ENCODE measurements at places on chromosomes 6 and 20.

- DNase-seq, result no peak
Observed at GRCh38 chr6:33259032-33259431, 12.6 kb downstream of the VPS52 start.

DNA sequence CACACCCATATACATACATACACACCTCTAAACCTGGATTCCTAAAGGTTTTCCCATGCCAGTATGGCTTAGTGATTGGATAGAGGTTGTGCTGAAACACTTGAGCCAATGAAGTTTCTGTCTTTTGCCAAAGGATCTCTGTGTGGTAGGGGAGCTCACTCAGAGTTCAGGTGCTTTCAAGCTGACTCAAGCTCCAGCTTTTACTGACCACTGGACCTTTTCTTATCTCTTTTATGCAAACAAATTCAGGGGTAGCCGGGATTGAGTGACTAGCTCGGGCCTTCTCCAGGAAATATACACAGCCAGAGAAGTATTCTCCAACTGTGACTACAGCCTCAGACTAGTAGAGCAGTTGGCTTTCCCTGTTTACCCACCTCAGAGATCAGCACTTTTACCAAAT, 21.5 kb upstream of the DSE start:
- DNase-seq, result no peak

- DNase-seq, result no peak
Observed at GRCh38 chr6:90472716-90473115, 114.2 kb downstream of the MAP3K7 start.

DNA sequence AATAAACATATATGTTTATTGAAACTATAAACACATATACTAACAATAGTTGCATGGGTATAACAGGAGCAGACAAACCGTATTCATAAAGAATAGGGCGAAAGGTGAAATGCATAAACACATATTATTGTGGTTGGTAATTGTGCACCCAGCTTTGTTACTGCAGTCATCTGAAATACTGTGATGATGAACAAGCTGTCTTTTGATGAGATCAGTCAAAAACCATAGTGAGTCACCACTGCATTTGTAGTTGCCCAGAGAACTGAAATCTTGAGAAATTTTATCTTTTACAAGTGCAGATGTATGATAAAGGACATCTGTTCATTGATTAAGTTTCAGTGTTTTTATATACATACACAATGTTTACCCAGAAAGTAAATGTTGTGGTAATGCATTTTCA, 133.7 kb downstream of the MYO6 start:
- DNase-seq, result no peak

DNA sequence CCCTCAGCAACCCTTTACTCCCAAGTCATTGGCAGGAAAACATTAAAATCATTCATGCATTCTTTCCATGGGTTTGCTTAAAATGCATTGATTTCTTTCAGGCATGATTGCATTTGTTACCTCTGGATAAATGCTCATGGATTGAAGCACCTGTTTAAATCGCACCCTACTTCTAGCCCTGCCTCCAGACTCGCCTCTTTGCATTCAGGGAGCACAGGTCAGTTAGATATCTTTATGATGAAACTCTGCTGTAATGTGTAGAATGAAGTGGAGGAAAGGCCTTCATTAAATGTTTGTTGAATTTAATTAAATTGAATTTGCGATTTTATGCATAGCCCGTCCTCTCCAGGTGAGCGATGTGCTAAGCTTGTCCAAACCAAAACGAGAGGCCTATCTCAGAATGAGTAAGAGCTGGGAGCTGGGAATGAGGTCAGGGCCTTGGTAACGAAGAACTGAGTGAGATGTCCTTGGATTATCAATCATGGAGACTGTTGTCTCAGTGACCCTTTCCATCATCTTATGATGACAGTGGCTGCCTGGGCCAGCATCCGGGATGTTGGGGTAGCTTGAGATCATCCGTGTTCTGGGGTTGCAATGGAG, 210.1 kb downstream of the SYNDIG1 start:
- DNase-seq, result no peak

DNA sequence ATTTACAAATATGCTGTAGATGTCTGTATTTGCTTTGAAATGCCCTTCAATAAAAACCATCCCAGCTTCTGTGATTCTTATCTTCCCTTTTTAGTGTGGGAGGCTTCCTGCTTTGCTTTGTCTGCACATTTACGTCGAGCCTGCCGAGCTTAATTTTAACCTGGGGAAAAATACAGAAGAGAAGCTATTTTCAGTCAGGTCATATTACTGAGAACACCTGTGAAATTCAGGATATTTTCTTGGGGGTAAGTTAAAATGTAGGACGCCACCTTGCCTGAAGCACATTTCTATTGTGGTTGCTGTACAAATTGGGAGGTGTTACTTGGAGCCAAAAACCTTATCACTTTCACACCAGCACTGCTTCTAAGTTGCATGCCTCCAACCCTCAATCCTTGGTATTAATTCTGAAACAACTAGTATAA, 43.6 kb upstream of the FUCA2 start:
- DNase-seq, result no peak

GRCh38 chr6:73528897-73529296, 8.1 kb upstream of the EEF1A1 start:
- no peak for DNase-seq

GRCh38 chr6:124963416-124963785, 1.2 kb downstream of the RNF217 start:
- no peak for DNase-seq

GRCh38 chr20:48940170-48940569, 18.7 kb downstream of the ARFGEF2 start:
- no peak for DNase-seq

- no peak for DNase-seq
Observed at GRCh38 chr6:150230832-150231524, 88.1 kb downstream of the PPP1R14C start.

GRCh38 chr20:59122566-59122919, 41.1 kb upstream of the ZNF831 start:
- DNase-seq, result no peak

GRCh38 chr20:51312480-51312783, 230.1 kb downstream of the NFATC2 start:
- DNase-seq, result no peak

GRCh38 chr6:157943964-157944283, 37.7 kb upstream of the SYNJ2 start:
- DNase-seq, result no peak

DNA sequence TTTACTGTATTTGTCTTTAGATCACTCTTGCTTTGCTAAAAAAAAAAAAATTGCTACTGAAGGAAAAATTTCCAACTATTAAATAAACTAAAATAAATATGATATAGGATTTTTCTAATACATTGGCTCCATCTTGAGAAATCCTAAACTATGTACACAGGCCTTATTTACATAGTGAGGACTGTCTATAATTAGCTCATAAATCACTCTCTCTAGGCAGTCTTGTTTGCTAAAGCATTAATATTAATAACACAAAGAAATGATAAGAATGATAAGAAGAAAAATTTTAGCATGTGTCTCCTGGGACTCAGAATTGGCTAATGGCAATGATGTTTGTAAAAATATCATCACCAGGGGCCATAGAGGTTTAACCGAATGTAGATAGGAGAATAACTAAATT, 13.3 kb upstream of the CRYBG1 start:
- no peak for DNase-seq

DNA sequence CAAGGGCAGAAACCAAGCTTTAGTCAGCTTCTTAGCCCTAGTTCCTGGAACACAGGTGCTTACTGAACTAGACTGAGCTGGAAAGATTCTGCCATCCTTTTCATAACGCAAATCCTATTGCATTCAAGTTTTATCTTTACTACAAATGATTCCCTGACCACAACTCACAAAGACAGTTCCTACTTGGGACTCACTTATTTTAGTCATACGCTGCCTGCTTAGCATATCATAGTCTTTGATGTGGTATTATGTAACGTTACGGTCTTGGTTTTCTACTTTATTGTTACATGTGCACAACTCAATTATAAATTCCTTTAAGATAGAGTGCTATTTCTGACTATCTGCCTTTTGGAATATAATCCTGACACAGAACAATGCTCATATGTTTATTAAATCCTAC, 59.1 kb downstream of the BLOC1S5 start:
- DNase-seq, result no peak

GRCh38 chr20:25237610-25238318, 10.1 kb upstream of the PYGB start:
- DNase-seq, result no peak

DNA sequence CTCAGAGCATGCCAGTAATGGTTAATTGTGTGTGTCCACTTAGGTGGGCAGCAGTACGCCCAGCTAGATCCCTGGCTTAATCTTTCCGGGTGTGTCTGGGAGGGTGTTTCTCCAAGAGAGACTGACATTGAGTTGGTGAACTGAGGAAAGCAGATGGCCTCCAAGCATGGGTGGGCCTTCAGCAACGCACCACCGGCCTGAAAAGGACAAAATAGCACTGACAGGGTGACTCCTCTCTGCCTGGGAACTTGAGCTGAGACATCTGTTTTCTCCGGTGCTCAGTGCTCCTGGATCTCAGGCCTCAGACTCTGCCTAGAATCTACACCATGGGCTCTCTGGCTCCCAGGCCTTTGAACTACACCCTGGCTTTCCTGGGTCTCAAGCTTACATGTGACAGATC, 43.2 kb downstream of the C6orf118 start:
- no peak for DNase-seq

GRCh38 chr6:157017861-157018260, 240.7 kb downstream of the ARID1B start:
- DNase-seq, result no peak
